ENCODE measurements at places on chromosomes 6 and 20. TPM values are rescaled to one million over a fixed set of nuclear protein-coding genes. Genes with fewer than 3 reads are reported as not detected.

PRDM13 gene
- total RNA-seq = 0.83 TPM

OPN5 gene
- not detected for total RNA-seq

GZF1 gene
- total RNA-seq = 12.2 TPM

LY6G5C gene
- 1.3 TPM for total RNA-seq

ATF6B gene
- 31.9 TPM for total RNA-seq

CFB gene
- 1.7 TPM for total RNA-seq

Measured in A549 treated with Hydrocortisone at 1 μM for 4 hours (cell line).